T-helper 9 cell (primary cell): ENCODE measurements at places on chromosomes 7 and 10.

DNA sequence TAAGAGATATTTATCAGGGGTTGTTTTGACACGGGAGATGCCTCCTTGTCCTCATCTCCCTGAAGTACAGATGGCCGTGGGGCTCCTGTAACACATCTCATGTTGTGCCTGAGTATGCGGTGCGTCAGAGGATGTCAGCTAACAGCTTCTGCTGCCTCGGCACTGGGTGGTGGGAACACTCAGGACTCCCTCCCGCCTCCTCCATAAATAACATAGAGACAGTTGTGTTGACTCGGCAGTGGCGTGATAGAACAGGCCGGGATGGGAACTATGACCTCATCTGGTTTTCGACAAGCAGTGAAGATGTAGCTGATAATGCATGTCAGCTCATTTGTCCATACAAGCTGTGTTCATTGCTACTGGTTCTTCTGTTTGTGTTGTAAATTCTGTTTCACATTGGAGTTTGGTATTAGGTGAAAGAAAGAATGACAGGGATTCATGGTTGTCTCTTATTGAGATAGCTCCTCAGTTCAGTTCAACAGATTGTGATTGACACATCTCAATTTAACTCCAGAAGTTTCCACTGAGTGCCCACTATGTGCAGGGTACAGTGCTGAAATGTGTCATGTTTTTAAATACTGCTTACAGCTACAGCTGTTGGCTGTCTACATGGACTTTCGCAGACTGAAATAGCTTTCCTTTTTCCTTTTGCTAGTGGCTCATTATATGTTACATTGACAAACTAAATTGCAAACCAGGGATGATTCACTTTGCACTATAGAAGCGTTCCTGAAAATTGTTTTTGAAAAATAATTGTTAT lies 87.4 kb downstream of the CHN2 start:
- no peak for DNase-seq

GRCh38 chr7:69932034-69932628 lies 333.9 kb downstream of the AUTS2 start:
- no peak for DNase-seq

GRCh38 chr10:59617996-59618395 lies 91.7 kb downstream of the SLC16A9 start:
- no peak for DNase-seq

- DNase-seq = no peak
Measured at GRCh38 chr7:112940314-112940732, 146.3 kb downstream of the GPR85 start.

DNA sequence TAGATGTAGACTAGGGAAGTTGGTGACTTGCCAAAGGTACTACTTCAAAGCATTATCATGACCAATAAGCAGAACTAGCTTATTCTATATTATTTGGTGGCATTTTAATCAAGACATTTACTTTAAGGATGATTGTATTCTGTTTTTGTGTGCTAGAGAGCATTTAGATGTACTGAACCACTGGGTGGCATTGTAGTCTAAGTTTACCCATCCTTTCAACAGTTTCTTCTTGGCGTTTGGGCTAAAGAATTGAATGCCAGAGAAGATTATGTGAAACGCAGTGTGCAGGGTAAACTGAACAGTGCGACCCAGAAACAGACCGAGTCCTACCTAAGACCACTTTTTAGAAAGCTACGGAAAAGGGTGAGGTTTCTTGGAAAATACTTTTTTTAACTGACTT lies 26.8 kb downstream of the PRPF18 start:
- DNase-seq = no peak

DNA sequence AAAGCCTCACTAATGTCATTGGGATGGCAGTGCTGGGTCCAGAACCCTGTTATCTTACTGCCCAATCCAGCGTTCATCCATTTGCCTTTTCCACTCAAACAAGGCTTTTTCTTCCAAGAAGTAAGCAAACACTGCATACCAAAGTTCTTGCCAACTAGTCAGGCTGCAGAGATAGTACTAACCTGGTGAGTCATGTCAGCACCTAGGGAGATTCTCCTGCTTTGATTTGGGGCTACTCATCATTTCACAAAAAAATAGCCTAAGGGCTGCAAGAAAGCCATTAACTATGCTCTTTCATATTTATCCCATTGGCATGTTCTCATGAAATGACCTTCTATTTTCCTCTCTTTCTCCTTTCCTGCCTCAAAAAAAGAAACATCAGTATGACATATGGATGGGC lies 142.6 kb downstream of the TWIST1 start:
- no peak for DNase-seq

GRCh38 chr10:74863551-74863950 lies 37.2 kb downstream of the KAT6B start:
- DNase-seq = no peak

GRCh38 chr10:124944982-124945381 lies 3.1 kb downstream of the ZRANB1 start:
- no peak for DNase-seq

DNA sequence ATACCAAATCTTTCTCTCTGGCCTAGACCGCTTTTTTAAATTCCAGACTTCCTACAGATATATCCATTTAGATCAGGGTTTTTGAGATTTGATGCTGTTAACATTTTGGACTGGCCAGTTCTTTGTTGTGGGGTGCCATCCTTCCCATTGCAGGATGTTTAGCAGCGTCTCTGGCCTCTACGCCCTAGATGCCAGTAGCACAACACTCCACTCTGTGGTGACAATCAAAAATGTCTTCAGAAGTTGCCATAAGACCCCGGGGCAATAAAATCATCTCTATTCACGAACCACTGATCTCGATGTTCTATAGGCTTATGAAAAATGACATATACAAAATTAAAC lies 46.3 kb downstream of the HDAC9 start:
- no peak for DNase-seq

DNA sequence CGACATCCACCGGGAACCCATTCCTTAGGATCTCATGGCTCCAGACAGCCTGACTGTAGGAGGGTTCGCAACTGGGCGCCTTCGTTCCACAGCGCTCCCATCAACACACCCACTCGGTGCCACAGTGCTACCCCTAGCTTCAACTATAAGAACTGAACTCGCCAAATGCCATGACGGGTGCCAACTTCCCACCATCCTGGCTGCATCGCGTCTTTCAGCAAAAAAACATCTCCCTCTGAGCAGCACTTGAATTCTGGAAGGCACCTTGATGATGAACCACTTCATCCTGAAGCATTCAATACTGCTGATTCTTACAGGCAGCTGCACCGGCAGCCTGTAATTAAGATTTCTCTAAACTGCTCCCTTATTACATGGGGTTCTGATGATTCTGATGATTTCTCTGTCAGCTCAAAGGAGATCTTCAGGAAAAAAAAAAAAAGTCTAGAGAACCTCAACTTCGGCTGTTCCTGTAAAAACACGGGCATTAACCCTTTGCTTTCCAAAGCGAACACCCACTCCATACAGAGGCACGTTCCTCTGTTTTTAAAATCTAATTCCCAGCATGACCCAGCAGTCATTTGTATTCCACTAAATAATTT lies 1.3 kb downstream of the CYTH3 start:
- peak; percentile 21 for DNase-seq

DNA sequence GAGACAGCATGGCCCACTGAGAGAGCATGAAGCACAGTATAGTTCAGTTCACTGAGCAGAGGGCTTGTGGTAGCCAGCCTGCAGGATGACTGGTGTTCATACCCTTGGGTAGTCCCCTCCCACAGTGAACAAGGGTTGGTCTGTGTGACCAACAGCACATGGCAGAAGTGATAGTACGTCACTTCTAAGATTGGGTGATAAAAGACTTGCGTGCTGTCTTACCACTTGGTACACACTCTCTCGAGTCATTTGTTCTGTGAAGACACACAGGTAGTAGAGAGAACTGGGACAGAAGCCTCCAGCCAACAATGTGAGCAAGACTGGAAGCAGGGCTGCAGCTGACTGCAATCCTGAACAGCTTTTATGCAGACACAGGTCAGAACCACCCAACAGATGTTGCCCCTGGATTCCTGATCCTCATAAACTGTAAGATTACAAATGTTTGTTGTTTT lies 14.6 kb downstream of the EPC1 start:
- DNase-seq = peak; percentile 55

- DNase-seq = no peak
Measured at GRCh38 chr10:22894714-22895113, 33.1 kb upstream of the ARMC3 start.

- no peak for DNase-seq
Measured at GRCh38 chr7:28890137-28890536, 68.0 kb downstream of the TRIL start.

- DNase-seq = no peak
Measured at GRCh38 chr10:121406823-121407545, 191.3 kb downstream of the FGFR2 start.

DNA sequence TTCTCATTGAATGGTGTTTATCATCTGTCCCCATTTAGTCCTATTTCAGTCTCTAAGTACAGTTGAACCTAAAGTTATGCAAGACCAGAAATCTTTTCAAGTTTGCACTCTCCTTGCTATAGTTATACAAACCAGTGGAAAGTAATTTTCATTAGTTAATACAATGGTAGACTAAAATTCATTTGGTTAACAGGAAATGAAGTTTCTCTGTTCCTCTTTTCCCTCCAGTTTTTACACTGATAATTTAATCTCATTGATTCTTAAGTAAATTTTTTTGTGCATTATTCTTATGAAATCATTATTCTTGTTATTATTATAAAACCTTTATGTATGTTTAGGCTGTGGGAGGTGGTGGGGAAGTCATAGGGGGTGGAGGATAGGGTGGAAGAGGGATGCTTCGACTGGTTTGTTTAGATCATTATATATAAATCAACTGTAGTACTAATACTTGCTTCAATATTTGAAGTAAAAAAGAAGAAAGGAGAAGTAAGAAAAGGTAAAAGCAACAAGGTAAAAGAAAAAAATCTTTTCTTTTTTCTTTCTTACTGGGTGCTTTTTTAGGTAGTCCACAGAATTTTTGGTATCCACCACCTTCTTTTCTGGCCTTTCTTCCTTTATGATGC lies 104.1 kb downstream of the GPR85 start:
- no peak for DNase-seq

DNA sequence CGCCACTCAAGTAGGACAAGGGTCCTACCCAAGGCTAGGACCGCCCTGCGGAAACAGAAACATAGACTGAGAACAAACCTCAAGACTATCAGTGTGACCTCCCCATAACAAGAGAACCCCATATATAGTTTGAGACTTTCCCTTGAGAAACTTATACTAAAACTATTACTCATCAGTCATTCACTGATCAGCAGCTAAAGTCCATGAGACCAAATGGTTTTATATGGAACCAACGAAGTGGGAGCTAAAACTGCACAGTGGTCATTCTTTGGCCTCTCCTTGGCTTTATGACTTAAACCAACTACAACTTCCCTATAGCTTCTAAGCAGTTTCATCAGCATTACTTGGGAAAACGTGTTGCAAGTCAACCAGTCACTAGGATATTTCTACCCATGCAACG lies 13.7 kb upstream of the ZSCAN21 start:
- DNase-seq = no peak

DNA sequence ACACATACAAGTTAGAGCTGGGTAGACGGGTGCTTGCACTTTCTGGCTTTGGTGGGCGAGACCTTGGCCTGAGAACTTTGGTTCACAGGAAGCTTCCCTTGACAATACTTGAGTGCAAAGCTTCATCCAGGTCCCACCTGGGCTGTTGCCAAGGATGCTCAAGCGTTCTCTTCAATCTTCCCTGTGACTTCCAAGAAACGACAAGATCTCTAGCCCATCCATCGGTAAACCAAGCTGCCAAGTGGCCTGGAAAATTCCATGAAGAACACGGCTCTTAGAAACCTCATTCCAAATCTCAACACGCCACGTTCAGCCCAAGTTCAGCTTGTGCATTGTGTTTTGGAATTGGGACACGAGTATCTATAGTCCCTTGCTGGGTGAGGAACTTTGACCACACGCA lies 84.7 kb downstream of the CHST15 start:
- no peak for DNase-seq

DNA sequence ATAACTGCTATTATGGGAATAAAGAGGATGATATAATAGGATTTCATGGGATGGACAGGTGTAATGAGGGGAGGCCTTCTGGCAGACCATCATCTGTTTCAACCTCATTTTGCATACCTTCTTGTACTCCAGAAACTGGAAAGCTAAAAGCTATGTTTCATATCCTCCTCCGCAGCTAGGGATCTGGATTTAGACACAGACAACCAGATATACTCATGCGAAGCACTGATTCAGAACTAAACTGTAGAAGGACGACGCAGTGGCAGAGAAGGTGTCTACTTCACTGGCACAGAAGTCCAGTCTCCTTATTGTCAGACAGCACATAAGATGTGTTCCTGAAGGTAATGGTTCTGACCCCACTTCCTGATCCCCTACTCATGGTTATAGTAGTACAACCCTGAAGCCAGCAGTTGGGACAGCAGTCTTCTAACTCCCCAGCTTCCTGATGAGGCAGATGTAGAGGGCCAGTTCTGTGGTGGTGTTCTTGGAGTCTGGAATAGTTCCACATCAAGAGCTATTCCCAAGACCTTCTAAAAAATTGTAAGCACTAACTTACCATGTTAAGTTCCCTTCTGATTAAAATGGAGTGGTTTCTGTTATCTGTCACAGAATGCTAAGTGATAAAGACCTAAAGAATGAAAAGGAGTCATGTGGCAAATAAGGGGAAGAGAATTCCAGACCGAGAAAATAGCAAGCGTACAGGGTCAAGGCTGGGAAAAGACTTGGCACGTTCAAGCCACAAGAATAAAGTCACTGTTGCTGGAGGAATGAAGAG lies 550.3 kb downstream of the GRM8 start:
- no peak for DNase-seq

DNA sequence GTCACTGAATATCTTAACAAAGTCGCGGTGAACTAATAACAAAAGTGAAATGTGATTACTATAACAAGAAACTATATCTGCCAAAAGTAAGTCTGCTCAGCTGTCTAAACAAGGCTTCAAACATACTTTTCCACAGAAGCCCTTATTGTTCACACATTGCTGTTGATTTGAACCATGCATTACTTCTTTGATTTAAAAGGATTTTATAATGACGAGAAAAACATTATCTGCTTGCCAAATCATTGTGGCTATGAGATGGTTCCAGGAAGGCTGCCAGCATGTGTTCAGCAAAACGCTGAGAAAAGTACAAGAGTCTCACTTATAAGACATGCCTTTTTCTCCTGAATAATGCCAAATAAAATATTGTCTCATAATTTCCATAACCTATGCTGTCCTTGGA lies 24.4 kb downstream of the RNF133 start:
- DNase-seq = no peak

- DNase-seq = no peak
Measured at GRCh38 chr10:71963351-71964097, 671 bp upstream of the CHST3 start.

DNA sequence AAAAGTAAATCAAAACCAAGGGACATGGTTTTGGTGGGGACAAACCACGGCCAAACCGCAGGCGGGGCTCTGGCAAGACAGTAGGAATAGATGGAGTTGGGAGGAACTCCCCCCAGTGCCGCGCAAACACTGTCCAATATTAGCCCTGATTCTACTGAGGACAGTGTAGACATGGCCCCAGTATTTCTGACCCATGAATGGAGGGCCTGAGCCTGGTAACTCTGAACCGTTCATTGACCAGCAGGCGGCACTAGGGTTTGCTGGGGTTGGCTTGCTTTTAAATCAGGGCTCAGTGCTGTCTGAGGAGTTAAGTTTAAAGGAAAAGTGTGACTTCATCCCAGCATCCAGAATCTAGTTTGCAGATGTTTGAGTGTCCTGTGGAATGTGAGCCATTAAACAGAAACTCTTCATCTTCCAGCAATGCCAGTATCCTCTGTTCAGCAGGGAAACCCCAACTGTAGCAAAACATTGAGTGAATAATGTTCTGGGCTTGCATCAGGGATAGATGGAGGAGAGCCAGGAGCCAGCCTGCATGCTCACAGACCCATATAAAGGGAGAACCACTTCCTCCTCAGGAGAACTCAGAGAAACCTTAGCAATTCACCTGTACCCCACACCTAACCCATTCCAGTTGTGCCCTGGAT lies 147.4 kb upstream of the PRSS58 start:
- DNase-seq = no peak
